ENCODE measurements at places on chromosomes 16 and 17. TPM values are rescaled to one million over a fixed set of nuclear protein-coding genes. Genes with fewer than 3 reads are reported as not detected.

FAAP100 gene
- total RNA-seq: 50.2 TPM

HOXB13 gene
- not detected for total RNA-seq

VMO1 gene
- total RNA-seq: not detected

EVPLL gene
- total RNA-seq: not detected

TP53TG3D gene
- not detected for total RNA-seq

GRCh38 chr17:64694207-64694606 is 32.1 kb upstream of the SMURF2 start:
- peak; percentile 95 for DNase-seq

DNA sequence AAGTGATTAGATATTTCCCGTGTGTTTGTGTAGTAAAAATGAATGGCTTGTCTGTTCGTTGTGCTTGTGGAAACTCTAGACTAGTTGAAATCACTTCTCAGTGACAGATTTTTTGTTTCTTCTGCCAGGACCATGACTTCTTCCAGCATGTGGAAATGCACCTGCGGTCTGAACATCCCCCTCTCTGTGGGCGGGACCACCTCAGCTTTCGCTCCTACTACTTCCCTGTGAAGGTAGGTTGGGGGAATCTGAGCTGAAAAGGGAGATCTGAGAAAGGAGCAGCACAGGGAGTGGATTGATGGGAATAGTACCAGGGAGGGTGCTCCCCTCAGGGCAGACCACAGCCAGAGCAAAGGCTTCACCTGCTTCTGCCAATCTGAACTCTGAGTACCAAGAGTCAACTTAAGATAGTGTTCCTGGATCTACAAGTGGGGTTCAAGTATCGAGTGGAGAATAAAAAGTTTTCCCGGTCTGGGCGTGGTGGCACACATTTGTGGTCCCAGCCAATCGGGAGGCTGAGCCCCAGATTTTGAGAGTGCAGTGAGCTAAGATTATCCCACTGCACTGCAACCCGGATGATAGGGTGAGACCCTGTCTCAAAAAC is 47.5 kb downstream of the SF3B3 start:
- DNase-seq: no peak

DNA sequence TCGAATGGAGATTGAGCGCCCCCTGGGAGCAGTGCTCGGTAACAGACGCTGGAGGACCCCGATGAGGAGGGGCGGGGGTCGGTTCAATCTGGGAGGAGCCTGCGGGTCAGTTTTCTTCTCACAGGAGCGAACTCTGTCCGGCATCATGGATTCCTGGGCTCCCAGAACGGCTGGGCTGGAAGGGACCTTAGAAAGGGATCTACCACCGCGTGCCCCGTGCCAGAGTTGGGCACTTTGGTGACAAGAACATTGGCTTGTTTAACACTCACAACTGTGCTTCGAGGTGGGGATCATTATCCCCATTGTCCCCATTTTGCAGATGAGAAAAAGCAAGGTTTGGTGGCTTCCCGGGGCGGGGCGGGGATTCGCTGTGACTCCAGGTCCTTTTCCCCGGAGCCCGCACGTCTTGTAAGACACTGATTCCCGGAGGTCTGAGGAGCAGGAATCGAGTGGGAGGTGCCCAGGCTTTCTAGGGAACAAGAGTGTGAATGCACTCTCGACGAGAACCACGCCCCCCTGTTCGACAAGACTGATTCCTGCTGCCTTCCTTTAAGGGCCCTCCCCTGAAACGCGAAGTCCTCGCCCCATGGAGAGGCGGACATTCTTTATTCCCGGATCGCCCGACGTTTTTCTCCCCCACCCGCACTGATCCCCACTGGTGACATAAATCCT is 1.5 kb upstream of the FBXL19 start:
- peak; percentile 93 for DNase-seq

PITPNM3 gene
- 0.76 TPM for total RNA-seq

DNA sequence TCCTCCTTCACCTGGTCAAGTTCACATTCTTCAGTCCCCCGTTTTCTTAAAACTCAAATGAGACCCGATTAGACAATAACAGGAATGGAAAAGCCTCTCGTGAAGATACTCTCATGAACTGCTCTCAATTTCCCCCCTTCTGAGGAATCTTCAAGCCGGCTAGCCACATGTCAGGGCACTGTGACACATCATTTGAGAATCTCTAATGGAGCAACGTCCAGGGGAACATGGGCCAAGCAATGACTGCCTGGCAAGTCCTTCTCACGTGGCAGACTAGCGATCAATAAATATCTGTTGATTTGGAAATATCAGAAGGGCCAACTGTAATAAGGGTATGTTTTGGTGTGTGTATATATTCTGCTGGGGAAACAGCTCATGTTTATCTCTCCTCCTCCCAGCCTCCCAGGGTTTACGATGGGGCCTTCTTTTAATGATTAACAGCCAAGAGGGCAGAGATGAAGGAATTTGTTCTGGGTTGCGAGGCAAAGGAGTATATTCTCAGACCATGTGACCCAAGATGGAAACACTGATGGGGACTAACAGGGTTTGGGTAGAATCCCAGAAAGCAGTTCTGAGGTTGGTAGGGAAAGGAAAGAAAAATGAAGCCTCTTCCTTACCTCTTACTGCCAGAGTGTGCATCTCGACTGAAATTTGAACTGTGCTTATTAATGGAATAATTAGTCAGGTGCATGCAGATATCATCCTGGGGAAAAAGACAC is 21.4 kb downstream of the TTLL6 start:
- no peak for DNase-seq

DNA sequence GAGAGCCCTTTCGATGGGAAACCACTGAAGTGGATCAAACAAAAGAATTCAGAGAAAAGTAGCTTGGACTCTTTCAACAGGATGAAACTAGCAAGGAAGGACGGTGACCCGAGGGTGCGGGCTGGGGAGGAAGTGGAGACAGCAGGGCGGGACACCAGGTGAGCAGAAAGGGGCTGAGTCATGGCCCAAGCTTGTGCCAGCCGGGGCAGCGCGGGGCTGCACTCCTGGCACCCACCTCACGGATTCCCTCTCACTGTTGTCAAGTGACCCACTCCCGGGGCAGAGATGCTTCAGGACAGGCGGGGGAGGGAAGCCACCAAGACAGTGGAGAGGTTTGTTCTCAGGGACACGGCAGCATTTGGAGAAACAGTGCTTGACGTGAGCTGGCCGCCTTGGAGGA is 10.7 kb upstream of the RNF222 start:
- no peak for DNase-seq

DNA sequence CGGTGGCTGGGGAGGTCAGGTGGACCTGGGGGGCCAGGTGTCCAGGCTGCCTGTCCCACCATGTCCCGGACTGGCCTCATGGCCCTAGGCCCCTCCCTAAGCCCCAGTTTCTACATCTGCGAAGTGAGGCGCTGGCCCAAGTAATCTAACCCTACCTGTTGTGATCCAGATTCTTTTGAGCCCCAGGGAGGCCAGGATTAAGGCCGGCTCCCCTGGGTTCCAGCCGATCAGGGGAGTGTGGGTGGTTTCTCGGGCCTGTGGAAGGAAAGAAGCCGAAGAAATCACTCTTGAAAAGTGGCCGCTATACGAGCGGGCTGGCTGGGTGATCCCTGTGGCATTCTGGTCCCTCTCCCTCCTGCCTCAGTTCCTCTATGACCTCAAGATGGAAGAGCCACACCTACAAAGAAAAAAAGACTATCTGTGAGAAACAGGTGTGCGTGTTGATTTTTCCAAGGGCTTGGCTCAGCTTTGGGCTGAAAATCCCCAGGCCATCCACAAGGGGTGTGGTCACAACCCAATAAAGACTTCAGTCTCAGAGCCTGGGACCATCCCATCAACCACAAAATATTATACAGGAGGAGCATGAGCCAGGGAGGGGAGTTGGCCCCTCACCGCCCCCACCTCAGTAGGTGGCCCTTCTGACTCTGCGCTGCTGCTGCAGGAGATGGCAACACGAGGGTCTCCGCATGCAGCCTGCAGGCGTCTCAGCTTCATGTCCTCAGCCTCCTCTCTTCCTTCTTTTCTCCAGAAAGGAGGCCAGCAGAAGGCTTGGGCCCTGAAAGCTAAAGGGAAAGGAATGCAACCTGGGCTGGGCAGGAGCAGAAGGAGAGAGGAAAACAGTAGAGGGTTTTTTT is 20.3 kb downstream of the GPR142 start:
- no peak for DNase-seq

GRCh38 chr17:39194089-39194984 is 3.1 kb downstream of the CACNB1 start:
- no peak for DNase-seq

GRCh38 chr17:38498353-38498752 is 70.1 kb downstream of the ARHGAP23 start:
- DNase-seq: no peak

SETD1A gene
- 25.6 TPM for total RNA-seq

- DNase-seq: no peak
Measured at GRCh38 chr17:18917506-18918032, 34.4 kb upstream of the SLC5A10 start.

TP53TG3 gene
- not detected for total RNA-seq

DNA sequence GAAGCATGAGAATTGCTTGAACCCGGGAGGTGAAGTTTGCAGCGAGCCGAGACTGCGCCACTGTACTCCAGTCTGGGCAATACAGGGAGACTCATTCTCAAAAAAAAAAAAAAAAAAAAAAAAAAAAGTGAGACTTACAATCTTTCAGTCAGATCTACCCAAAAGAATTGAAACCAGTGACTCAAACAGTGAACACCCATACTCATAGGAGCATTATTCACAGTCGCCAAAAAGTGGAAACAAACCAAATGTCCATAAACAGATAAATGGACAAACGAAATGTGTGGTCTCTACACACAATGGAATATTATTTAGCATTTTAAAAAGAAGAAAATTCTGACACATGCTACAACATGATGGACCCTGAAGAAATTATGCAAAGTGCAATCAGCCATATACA is 9.1 kb upstream of the SCNN1B start:
- no peak for DNase-seq

LGALS9C gene
- not detected for total RNA-seq

PRRT2 gene
- 3.3 TPM for total RNA-seq

DNA sequence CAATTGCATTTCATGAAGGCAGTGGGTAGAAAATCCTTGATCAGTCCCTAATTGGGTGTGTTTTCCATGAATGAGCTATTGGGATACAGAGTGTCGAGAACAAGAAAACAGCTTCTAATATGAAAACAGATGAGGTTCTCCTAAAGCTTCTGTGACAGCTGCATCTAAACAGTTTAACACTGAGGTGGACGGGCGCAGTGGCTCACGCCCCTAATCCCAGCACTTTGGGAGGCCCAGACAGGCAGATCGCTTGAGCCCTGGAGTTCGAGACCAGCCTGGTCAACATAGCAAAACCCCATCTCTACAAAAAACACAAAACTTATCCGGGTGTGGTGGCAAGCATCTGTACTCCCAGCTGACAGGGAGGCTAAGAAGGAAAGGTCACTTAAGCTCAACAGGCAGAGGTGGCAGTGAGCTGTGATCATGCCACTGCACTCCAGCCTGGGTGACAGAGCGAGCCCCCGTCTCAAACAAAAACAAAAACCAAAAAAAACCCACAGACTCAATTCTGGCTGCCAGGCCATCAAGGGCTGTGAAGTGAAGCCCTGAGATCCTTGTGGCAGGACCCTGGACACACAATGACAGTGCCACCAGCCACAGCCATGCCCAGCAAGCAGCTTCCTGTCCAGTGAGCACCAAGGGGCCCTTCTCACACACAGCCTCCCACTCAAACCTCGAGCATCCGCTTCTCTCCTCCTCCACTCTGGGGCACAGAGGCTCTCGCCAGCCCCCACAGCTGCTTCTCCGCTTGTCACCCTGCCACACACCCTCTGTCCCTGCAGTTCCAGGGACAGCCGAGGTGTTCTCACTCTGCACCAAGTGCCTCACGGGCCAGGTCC is 44.0 kb downstream of the ANKRD11 start:
- no peak for DNase-seq

DNA sequence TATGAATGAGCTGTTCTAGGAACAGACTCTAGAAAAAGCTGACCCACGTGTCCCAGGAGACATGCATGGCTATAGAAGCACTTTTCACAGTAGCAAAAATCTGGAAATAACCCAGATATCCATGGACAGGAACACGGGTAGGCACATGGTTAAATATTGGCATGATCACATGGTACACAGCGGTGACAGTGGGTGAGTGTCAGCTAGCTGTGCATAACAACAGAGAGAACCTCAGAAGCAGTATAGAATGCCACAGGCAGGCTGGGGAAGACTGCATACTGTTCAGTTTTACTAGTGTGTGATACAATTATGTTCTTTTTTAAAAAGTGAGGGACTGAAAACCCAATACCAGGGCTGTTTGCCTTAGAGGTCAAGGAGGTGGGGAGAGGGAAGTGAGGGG is 31.4 kb downstream of the EPN2 start:
- DNase-seq: peak; percentile 7

GRCh38 chr16:7597677-7598076 is 265.0 kb downstream of the RBFOX1 start:
- no peak for DNase-seq

GRCh38 chr16:84042879-84043485 is 387 bp upstream of the SLC38A8 start:
- DNase-seq: no peak

DNA sequence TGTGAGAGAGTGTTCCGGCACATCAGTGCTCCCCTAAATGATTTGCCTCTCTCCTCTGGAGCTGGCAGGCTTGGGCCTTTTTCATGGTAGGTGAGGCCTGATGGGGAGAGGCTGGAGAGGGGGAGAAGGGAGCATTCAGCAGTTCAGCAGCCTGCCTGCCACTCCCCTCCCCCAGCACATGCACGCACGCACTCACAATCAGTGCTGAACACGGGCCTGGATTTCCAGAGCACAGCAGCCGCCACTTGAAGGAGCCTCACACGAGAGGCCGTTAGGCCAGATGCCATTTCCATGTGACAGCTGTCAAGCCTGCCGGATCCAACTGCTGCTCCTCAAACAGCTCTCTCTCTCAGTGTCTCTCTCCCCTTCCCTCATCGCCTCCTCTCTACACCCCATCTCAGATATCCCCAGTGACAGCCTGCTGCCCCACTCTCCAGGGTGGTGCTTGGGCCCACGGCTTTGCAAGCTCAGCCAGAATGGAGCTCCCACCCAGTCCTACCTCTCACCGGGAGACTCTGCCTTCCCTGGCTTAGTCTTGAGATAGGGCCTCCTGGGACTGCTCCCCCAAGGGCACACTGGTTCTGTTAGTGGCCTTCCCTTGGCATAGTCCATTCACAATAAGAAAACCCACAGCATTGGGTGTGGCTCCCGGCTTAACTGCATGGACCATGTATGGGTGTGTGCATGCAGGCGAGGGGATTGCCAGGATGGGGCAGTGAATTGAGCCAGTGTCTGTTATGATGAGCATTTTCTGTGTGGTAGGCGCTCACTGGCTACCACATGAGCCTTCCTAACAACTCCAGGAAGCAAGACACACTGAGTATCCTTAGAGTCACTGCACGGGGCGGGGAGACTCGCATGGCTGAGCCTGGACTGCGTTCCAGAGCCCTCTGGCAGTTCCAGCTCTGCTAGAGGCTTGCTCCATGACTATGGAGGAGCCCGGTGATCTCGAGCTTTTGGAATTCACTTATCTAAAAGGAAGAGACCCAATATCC is 226.2 kb downstream of the CCDC182 start:
- no peak for DNase-seq

- no peak for DNase-seq
Measured at GRCh38 chr17:50658616-50659015, 23.9 kb downstream of the ABCC3 start.

TBC1D3 gene
- 1.9 TPM for total RNA-seq

GRCh38 chr16:13997526-13997925 is 73.6 kb upstream of the MRTFB start:
- DNase-seq: no peak
